ENCODE measurements at places on chromosomes 5 and 9. TPM values are rescaled to one million over a fixed set of nuclear protein-coding genes. Genes with fewer than 3 reads are reported as not detected.

AIF1L gene
- total RNA-seq, result not detected

STKLD1 gene
- 3.4 TPM for total RNA-seq

CATSPER3 gene
- total RNA-seq, result 0.11 TPM

KCNIP1 gene
- total RNA-seq, result not detected

PCDHB11 gene
- 0.38 TPM for total RNA-seq

CREBRF gene
- 14.6 TPM for total RNA-seq

MPDZ gene
- total RNA-seq, result 29.2 TPM

PDCD1LG2 gene
- total RNA-seq, result 36.8 TPM

PAM gene
- 460 TPM for total RNA-seq

TJP2 gene
- 8.6 TPM for total RNA-seq

DNA sequence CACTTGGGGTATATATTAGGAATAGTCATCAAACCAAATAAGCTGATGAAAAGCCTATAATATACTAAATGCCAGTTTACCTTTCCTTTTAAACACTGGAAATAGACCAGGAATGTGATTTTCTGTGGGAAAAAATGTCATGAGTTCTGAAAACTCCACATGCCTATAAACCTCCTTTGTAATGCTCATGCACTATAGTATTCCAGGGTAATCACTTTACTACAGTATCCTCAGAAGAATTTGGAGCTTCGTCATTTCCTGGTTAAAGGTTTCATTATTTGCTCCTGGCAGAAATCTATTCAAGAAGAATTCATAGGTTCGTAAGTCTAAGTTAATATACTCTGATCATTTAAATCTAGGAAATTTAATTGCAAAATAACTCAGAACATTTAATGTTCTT, 1076.7 kb upstream of the DMAC1 start:
- no peak overlapping the region for H3K27ac ChIP-seq
- H3K4me1 ChIP-seq, result no peaks in the 10 kb centered on the region
- no peaks in the 10 kb centered on the region for H3K27me3 ChIP-seq
- DNase-seq, result no peak

- H3K36me3 ChIP-seq, result 0 out of 2 replicates have a peak, but pooled peaks cover 3% of the 10 kb centered on the region
- no peaks in the 10 kb centered on the region for H3K4me1 ChIP-seq
- H3K27ac ChIP-seq, result no peak overlapping the region
- DNase-seq, result no peak
- no peaks in the 10 kb centered on the region for H3K27me3 ChIP-seq
Observed at GRCh38 chr9:112699230-112699629, 18.7 kb downstream of the INIP start.

DNA sequence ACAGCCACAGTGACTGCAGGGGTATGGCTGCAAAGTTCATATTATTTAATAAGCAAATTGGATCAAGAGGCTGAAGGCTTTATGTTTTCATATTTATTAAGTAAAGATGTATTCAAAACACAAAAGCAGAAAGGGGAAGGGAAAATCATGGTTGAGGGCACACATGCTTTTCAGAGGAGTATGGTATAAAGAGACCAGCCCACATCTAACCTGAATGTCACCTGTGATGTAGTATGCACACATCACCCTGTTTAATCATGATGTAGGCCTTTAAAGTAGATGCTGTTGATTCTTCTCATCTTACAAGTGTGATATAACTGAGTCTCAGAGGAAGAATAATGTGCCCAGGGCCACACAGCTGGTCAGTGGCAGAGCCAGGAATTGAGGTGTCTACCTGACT, 211.8 kb downstream of the DCP2 start:
- no peak for DNase-seq
- H3K27ac ChIP-seq, result no peak overlapping the region
- no peaks in the 10 kb centered on the region for H3K27me3 ChIP-seq
- 0 out of 2 replicates have a peak, but pooled peaks cover 8% of the 10 kb centered on the region for H3K4me1 ChIP-seq

DNA sequence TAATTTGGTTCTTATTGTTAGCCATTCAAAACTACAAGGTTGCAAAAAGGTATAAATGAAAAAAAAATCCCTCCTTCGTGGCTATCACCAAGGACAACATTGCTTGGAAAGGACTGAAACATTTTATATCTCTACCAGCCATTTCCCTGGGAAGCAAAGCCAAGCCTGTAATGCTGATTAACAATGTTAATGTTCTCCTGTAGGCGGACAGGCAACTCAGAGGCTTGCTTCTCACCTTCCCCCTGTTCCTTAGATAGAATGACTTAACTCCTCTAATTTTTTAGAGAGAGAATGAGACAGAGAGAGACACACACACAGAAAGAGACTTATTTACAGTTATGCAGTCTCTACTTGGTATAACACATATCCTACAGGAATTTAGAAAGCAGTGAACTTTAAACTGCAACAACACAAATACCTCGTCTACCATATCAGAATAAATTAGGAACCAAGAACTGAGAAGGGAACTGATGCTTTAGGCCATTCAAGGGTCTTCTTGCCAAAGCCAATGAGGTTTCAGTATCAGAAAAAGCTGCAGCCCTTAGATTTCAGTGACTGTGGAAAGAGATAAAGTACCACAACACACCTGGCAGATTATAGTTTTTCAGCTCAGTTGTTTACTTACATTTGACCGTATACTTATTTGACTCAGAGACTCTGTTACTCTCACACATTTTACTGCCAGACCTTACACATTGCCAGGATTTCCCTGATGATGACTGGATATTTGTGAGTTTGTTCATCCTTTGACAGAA, 20.9 kb upstream of the MAN2A1 start:
- no peak for DNase-seq
- H3K36me3 ChIP-seq, result no peaks in the 10 kb centered on the region
- H3K4me3 ChIP-seq, result no peak overlapping the region

DNA sequence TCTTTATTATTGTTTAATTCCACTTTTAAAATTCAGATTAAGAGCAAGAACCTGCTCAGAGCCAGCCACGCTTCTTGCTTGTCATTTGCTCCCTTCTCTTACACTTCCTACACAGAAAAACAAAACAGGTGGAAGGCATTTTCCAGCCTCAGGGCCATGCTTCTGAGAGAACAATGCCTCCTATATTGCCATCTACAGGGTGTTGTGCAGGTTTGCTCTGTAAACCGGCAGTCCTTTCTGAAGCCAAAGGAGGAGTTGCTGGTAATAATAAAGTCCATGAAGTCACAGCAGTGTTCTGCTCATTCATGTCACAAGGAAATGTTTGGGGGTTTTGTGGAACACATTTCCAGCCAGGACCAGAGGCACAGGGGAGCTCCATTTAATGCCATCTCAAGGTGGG, 16.1 kb upstream of the PRLR start:
- no peak overlapping the region for H3K4me3 ChIP-seq
- no peaks in the 10 kb centered on the region for H3K36me3 ChIP-seq

- no peak for DNase-seq
- no peaks in the 10 kb centered on the region for H3K27me3 ChIP-seq
- no peaks in the 10 kb centered on the region for H3K36me3 ChIP-seq
Observed at GRCh38 chr9:106307670-106308069, 555.3 kb upstream of the ZNF462 start.

GRCh38 chr5:178421699-178422399, 168.3 kb downstream of the COL23A1 start:
- no peaks in the 10 kb centered on the region for H3K4me1 ChIP-seq
- H3K4me3 ChIP-seq, result no peak overlapping the region
- no peak for DNase-seq
- H3K27me3 ChIP-seq, result no peaks in the 10 kb centered on the region

DNA sequence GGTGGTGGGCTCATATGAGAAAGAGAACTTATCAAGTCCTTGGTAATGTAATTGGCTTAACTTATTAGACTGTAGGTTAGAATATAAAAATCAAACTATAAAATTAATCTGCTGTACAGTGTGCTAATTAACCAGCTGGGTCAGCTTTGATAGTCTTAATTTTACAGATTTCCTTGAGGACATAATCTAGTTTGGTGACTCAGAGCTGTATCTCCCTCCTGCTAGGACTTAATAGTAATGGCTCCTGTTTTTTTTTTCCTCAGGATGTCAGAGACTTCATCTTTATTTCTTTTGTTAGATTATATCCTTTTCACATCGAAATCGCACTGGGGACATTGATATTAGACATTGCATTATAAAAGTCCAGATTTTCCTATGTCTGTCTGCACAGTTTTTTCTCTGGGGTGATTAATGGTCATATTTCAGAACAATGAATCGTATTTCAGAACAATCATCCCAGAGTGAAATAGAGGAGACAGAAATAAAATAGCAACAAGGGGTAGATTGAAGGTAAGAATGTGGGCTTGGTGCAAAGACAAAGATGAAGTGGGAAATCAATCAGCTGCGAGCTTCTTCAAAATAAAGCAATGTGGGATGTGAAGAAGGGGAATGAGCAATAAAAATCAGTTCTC, 346.4 kb upstream of the RIOK2 start:
- H3K27ac ChIP-seq, result no peak overlapping the region
- H3K36me3 ChIP-seq, result no peaks in the 10 kb centered on the region
- no peaks in the 10 kb centered on the region for H3K27me3 ChIP-seq
- H3K4me3 ChIP-seq, result peak overlapping the region; percentile 50

DNA sequence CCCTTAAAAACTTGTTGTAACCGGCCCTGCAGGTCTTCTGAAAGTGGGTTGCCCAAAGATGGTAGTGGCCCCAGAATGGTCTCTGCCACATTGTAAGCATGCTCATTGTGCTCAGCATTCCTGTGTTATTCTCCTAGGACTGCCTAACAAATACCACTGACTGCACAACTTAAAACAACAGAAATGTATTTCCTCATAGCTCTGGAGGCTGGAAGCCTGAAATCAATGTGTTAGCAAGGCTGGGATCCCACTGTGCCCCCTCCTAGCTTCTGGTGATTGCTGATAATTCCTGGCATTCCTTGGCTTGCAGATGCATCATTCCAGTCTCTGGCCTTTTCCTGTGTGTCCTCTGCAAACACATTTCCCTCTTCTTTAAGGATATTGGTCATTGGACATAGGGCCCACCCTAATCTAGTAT, 3.4 kb upstream of the GCNT4 start:
- no peaks in the 10 kb centered on the region for H3K27me3 ChIP-seq
- H3K4me1 ChIP-seq, result peaks cover 16% of the 10 kb centered on the region
- no peak overlapping the region for H3K4me3 ChIP-seq
- H3K36me3 ChIP-seq, result no peaks in the 10 kb centered on the region
- no peak overlapping the region for H3K27ac ChIP-seq

DNA sequence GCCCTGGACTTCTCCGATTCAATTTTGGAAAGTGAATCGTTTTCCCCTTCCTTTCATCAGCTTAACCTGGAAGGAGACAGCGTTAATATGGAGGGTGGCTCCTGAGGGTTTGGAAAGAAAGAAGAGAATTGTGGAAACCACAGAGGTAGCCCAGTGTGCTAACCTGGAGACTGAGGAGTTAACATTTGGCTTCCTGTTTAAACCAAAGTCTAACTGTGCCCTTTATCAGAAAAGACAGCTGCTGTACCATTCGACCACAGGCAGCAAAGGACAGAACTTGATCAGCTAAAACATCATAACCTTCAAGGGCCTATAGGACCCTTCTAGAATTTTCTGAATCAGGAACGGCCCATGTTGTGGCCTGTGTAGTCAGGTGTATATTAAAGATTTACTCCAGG, 735 bp downstream of the IDNK start:
- peak overlapping the region; percentile 40 for H3K27ac ChIP-seq
- DNase-seq, result no peak
- no peaks in the 10 kb centered on the region for H3K27me3 ChIP-seq
- H3K36me3 ChIP-seq, result no peaks in the 10 kb centered on the region

- H3K4me1 ChIP-seq, result no peaks in the 10 kb centered on the region
- no peak for DNase-seq
- H3K36me3 ChIP-seq, result no peaks in the 10 kb centered on the region
- H3K27me3 ChIP-seq, result no peaks in the 10 kb centered on the region
- no peak overlapping the region for H3K4me3 ChIP-seq
Observed at GRCh38 chr9:107351382-107352045, 68.4 kb downstream of the RAD23B start.

GRCh38 chr5:136396886-136397285, 31.5 kb upstream of the TRPC7 start:
- H3K4me1 ChIP-seq, result no peaks in the 10 kb centered on the region
- H3K36me3 ChIP-seq, result no peaks in the 10 kb centered on the region
- H3K4me3 ChIP-seq, result no peak overlapping the region
- no peak for DNase-seq
- H3K27ac ChIP-seq, result no peak overlapping the region
- no peaks in the 10 kb centered on the region for H3K27me3 ChIP-seq

- peak; percentile 26 for DNase-seq
- H3K27me3 ChIP-seq, result no peaks in the 10 kb centered on the region
- H3K4me3 ChIP-seq, result peak overlapping the region; percentile 31
- H3K36me3 ChIP-seq, result no peaks in the 10 kb centered on the region
- H3K4me1 ChIP-seq, result peaks cover 49% of the 10 kb centered on the region
- peak overlapping the region; percentile 91 for H3K27ac ChIP-seq
Observed at GRCh38 chr5:172418862-172419814, 35.2 kb downstream of the SH3PXD2B start.

GRCh38 chr9:121929893-121930875, 162.9 kb downstream of the TTLL11 start:
- H3K36me3 ChIP-seq, result no peaks in the 10 kb centered on the region
- no peak overlapping the region for H3K27ac ChIP-seq
- DNase-seq, result no peak
- no peaks in the 10 kb centered on the region for H3K4me1 ChIP-seq

- DNase-seq, result peak; percentile 88
- peaks cover 17% of the 10 kb centered on the region for H3K27me3 ChIP-seq
- no peaks in the 10 kb centered on the region for H3K4me1 ChIP-seq
- H3K4me3 ChIP-seq, result 0 out of 2 replicates have a peak within 1 kb of the TSS, but pooled peaks have one; percentile 41
- H3K36me3 ChIP-seq, result no peaks in the 10 kb centered on the region
Observed at GRCh38 chr5:45696206-45696836, at the start of gene HCN1. Gene HCN1, minus strand, starts transcription at chr5:45696380.

- no peak overlapping the region for H3K4me3 ChIP-seq
- H3K36me3 ChIP-seq, result no peaks in the 10 kb centered on the region
- peaks cover 31% of the 10 kb centered on the region for H3K27me3 ChIP-seq
Observed at GRCh38 chr5:31637851-31638250, 1.1 kb upstream of the PDZD2 start.

DNA sequence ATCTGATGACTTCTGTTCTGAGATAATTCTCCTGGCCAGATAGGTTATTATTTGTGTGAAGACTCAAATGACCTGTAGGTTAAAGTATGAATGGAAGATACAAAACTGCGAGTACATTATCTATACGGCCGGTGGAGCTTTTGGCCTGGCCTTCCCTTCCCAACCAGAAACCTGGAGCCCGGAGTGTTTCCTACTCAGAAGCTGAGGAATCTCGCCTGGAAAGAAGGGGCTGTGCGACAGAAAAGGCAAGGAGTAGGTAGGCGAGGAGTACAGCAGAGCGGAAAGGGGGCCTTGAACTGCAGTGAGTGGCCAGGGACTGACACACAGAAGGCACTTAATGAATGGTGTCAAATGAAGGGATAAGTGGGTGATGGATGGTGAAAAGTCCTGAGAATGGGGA, 34.6 kb downstream of the ANGPTL2 start:
- no peak for DNase-seq
- H3K4me1 ChIP-seq, result no peaks in the 10 kb centered on the region
- no peaks in the 10 kb centered on the region for H3K27me3 ChIP-seq
- no peaks in the 10 kb centered on the region for H3K36me3 ChIP-seq
- no peak overlapping the region for H3K27ac ChIP-seq

- peaks cover 20% of the 10 kb centered on the region for H3K4me1 ChIP-seq
- H3K36me3 ChIP-seq, result no peaks in the 10 kb centered on the region
Observed at GRCh38 chr9:3497401-3497800, 28.4 kb downstream of the RFX3 start.

- H3K36me3 ChIP-seq, result no peaks in the 10 kb centered on the region
- H3K27me3 ChIP-seq, result no peaks in the 10 kb centered on the region
- H3K4me1 ChIP-seq, result no peaks in the 10 kb centered on the region
- no peak overlapping the region for H3K27ac ChIP-seq
- no peak for DNase-seq
Observed at GRCh38 chr5:162484986-162485385, 417.4 kb downstream of the GABRG2 start.
